CD4-positive, alpha-beta T cell treated with Interleukin-1 beta for 1 hour (primary cell): ENCODE measurements at places on chromosomes 16 and 17.

- DNase-seq: no peak
These were observed 706 bp downstream of the HLF start for GRCh38 chr17:55265311-55266021.

- DNase-seq: no peak
These were observed 3.2 kb downstream of the SOST start for GRCh38 chr17:43755389-43755875.

- DNase-seq: no peak
These were observed 8.5 kb downstream of the G6PC1 start for GRCh38 chr17:42908872-42909700.

- no peak for DNase-seq
These were observed 77.0 kb downstream of the MRC2 start for GRCh38 chr17:62704381-62704971.

DNA sequence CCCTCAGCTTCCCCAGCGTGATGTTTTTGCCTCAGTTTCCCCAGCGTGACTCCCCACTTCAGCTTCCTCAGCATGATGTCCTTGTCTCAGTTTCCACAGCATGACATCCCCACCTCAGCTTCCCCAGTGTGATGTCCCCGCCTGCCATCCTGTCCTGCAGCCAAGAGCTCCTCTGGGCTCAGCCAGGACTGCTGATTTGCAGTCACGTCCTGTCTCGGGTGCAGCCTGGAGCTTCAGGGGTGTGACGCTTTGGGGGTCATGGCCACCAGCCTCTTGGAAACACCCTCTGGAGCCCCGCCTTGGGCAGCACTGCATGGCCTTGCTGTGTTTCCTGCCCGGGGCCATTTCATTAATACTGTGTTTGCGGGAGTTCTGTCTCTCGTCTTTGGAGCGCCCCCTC, 16.5 kb upstream of the NUDT16L1 start:
- DNase-seq: no peak

GRCh38 chr16:85573045-85573695, 40.0 kb upstream of the GSE1 start:
- DNase-seq: no peak

GRCh38 chr17:1769822-1770477, 8.1 kb downstream of the SERPINF1 start:
- DNase-seq: no peak

GRCh38 chr17:73071066-73071999, 21.2 kb downstream of the SLC39A11 start:
- DNase-seq: no peak

DNA sequence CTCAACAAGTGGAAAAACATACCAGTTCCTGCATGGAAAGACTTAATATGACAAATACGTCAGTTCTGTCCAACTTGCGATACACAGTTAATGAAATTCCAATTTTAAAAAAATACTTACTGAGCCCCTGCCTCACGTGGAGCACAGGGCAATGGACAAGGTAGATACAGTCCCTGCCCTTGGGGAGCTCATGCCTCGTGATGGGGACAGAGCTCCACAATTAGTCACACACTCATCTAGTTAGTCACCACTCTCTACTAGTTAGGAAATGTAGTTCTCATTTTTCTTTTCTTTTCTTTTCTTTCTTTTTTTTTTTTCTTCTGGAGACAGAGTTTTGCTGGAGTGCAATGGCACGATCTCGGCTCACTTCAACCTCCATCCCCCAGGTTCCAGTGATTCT, 74.7 kb upstream of the CDH5 start:
- no peak for DNase-seq

- DNase-seq: no peak
These were observed 184.9 kb downstream of the RBFOX1 start for GRCh38 chr16:7517496-7517895.

GRCh38 chr17:56834380-56835263, 671 bp downstream of the DGKE start:
- DNase-seq: peak; percentile 73

DNA sequence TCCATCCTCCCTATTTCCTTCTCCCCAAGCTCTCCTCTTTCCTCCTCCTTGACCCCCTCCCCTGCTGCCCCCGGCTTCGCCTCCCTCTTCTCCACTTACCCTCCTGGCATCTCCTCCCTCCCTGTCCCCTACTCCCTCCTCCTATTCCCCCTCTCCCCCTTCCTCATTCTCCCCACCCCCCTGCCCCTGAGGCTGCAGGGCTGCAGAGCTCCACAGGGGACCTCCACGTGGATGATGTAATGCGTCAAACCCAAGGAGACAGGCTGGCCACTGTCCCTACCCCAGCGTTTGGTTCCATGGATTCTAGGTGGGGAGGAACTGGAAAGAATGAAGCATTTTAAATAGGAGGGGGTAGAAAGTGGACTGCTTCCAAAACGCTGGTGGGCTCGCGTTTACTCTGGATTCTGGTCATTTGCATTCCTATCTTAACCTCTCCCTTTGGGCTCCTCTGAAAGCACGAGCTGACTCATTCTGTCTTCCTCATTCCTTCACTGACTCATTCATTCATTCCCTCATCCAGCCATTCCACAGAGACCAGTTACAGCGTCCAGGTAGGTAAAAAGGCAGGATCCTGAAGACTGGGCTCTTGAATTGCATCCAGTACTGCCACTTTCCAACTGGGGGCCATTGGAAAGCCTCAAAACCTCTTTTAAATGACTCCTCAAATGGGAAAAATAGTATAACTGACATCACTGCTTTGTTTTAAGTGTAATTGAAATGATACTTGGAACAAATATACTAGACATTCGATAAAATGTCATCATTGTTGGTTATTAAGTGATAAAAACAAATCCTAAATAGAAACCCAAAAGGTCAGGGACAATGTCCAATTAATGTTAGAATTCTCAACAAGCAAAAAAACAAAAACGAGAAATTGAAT, 943 bp upstream of the COTL1 start:
- DNase-seq: no peak

DNA sequence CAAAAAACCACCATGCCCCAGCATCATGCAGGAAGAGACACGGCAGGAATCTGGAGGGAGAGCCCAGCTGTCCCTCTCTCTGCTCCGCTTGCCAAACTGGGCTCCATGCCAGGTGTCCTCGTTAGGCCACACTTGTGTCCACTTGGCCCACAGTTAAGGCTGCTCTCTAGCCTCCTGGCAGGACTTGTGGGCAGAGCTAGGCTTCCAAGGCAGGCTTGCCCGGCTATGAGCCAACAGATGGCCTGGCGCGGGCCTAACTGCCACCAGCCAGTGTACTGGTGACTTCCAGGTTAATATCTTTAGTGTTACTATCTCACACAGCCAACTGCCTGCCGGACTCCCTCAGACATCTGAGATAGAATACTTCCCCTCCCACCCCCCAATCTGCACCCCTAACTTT, 10.6 kb downstream of the ATP6V0D1 start:
- DNase-seq: no peak

DNA sequence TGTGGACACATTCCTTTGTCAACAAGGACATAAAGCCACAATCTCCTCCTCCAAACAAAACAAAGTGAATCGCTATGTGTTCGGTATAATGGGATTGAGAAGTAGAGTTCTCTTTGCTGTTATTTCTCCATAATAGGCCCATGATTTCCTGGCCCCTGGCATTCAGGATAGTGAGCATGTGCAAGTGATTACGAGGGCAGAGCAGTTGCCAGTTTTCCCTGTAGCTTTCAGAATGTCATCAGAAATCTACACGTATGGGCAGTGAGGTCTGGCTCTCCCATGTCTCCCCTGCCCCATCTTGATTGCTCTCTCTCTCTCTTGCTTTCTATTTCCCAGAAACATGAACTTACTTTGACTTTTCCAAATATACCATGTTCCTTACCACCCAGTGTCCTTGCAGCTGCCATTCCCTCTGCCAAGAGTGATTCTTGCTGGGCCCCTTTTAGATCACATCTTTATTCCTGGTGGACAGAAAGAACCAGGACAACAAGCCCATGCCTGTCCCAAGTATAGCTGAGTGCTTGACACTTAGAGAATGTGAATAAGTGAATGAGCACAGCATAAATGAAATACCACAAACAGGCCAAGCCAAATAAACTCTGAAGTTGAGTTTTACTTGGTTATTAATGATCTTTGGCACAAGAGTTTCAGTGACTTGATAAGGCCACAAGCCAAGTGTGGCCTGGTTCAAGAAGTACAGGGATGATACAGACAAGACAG, 273.1 kb downstream of the CDH13 start:
- no peak for DNase-seq

DNA sequence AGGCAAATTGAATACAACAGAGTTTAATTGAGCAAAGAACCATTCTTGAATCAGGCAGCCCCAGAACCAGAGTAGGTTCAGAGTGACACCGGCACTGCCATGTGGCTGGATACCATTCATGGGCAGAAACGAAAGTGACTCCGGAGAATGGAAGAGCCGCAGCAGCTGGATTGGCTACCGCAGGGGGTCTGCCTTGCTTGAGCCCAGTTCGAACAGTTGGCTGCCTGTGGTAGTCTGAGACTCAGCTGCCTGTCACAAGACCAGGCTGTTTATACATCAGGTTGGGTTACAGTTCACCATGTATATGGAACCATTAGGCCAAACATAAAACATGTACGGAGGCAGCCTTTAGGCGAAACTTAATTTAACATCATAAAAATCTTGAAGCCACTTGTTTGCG, 205.2 kb upstream of the CHMP6 start:
- no peak for DNase-seq

GRCh38 chr16:68790944-68791343, 52.4 kb upstream of the TANGO6 start:
- DNase-seq: no peak

DNA sequence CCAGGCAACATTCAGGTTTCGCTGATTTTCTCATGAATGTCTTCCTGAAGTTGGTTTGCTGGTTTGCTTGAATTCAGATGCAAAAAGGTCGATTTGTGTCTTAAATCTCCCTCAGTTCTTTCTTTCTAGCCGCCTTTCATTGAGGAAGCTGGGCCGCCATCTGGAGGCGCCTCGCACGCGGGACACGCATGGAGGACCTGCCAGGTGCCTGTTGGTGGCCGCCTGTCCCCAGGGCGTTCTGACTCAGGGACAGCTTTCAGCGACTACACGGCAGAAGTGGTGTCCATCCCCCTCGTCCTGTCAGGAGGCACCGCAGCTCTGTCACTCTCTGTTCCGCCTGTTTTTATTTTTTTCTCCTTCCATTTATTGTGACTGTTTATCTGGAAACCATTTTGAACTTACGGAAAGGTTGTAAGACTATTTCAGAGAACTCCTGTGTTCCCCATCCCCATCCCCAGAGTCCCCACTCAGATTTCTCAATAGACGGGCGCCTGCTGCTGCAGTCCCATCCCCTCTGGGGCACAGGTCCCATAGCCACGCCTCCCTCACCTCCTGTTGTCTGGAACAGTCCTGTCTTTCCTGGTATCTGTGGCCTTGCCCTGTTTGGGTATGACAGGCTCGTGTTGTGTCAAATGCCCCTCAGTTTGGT, 33.2 kb downstream of the COX4I1 start:
- DNase-seq: no peak

DNA sequence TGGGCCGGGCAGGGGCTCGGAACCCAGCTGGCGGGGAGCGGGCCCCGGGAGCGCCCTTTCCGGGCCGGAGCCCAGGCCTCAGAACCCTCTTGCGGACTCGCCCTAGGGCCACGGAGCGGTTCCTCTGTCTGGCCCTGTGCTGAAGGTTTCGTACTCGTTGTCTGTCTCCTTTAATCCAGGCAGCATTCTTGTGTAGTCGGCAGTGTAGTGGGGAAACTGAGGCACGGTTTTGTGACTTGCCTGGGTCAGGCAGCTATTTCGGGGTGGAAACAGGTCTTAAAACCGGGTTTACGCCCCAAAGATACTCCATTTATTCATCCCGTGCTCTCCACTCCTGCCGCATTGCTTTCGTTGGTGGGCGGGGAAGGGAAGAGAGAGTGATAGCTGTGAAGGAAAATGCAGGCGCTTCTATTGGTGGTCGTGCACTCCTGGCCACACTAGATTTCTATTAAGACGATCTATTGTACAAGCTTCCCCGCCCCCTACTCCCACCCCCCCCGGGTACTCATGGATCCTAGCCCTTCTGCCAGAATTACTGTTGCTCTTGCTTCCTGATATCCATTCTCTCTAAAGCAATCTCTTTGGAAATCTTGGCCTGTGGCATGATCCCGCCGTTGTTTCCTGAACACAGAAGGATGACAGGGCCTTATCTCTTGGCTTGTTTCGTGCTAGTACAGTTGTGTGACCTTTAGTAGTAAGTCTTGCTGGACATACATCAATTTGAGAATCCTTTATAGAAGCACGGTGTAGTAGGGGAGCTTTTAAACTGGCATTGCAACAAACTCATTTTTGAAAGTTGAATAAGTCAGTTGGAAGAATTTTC, 751 bp downstream of the DCAF7 start:
- DNase-seq: peak; percentile 4

- DNase-seq: peak; percentile 55
These were observed 26.5 kb upstream of the ADGRG1 start for GRCh38 chr16:57601801-57602478.

DNA sequence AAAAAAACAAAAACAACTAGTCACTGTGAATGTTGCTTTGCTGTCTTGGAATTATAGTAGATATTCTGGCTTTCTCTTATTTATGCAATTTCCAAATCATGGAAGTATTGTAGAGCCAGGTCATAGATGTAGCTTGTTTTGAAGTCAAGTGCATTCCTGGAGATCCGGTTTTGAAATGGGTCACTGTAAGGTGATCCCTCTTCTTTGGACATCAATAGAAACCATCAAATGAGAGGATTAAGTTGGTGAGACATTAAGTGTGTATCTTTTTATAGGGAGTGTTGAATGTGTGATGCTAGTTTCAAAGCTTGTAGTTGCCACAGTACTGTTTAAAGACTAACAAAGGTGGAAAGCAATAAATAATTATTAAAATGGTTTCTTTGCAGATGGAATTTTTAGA, 4.5 kb downstream of the PRKAR1A start:
- no peak for DNase-seq

DNA sequence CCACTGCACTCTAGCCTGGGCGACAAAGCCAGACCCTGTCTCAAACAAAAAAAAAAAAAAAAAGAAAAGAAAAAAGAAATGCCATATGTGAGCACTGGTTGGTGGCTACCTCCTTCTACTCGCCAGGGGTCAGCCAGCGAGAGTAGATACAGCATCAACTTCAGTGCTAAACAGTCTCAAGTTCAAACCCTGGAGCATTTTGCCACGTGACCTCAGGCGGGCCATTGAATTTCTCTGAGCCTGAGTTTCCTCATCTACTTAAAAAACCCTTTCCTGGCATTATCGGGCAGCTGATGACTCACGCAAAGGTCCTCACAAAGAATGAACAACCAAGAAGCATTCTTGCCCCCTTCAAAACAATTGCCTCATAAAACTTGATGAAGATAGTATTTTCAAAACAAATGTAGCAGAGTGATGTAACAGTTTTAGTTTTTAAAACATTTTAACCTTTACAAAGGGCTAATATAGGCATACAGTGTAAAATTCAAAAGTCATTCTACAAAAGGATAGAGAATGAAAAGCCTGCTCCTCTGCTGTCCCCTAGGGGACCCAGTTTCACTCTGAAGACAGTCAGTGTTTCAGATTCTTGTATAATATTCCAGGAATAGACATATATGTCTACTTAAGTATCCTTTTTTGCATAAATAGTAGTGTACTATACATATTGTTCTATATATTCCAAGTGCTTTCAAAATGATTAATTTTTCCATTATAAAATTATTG, 28.4 kb downstream of the DNAH2 start:
- DNase-seq: no peak
